ENCODE measurements at places on chromosomes 12 and 14. TPM values are rescaled to one million over a fixed set of nuclear protein-coding genes. Genes with fewer than 3 reads are reported as not detected.

The NFE2 gene
- total RNA-seq, result 5.7 TPM

The KRT82 gene
- total RNA-seq, result 15.8 TPM

The FUT8 gene
- total RNA-seq, result 39.6 TPM

DNA sequence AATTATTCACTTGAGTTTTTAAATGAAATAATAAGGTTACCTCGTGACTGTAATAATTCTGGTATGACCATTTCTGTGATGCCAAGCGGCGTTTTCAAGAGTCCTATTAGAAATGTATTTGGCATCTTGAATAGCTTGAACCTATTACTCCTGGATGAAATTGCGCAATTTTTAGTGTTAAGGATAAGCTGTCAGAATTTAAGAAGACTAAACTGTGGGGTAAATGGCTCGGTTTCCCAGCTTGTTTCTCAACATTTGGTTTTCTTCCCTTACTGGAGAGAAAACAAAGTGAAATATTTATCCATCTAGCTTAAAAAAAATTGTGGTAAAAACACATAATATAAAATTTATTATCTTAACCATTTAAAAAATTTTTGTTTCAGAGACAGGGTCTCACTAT, 26.8 kb downstream of the PCNX1 start:
- no peak for DNase-seq

The CACNB3 gene
- total RNA-seq, result 10.8 TPM

The ZNF705A gene
- total RNA-seq, result not detected

GRCh38 chr12:92828565-92828964, 100.5 kb downstream of the EEA1 start:
- DNase-seq, result no peak

The DDX47 gene
- total RNA-seq, result 63.4 TPM

The DPPA3 gene
- total RNA-seq, result not detected

The KRT72 gene
- total RNA-seq, result 12.0 TPM

DNA sequence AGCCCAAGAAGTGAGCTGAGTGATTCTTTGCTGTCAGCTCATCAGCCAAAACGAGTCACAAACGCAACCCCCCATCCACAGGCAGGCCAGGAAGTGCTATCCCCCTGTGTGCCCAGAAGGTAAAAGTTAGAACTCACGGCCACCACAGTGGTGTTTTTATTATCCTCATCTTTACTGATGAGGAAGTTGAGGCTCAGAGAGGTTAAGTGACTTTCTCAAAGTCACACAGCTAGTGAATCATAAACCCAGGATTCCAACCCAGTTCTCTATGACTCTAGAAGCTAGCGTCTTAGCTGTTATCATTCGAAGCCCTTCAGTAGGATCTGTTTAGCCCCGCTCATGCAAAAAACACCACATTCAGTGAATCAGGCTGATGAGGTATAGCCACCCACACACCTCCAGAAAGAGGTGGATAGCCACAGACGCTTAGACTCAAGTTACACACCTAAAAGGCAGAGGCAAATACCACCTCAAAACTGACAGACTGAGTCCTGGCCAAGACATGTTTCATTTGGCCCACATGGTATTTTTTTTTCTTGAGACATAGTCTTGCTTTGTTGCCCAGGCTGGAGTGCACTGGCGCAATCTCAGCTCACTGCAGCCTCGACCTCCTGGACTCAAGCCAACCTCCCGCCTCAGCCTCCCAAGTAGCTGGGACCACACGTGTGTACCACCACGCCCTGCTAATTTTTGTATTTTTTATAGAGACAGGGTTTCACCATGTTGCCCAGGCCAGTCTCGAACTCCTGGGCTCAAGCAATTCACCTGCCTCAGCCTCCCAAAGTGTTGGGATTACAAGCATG, 100.7 kb downstream of the SCARB1 start:
- no peak for DNase-seq

DNA sequence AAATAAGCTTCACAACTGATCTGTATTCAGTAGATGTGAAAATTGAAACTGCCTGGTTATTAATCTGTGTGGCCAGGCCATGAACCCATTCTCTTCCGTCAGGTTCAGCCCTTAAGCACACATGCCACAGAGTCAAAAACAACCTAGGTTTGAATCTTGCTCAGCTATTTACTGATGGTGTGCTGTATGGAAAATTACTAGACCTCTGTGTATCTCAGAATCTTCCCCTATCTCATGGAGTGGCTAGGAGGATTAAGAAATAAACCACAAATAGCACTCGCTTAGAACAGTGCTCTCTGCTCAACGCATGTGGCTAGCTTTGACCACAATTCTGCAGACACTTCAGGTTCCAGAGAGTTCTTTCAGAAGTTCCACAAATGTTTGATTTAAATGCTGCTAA, 240.7 kb upstream of the PLEKHG7 start:
- DNase-seq, result no peak

GRCh38 chr14:72883961-72884360, 9.9 kb downstream of the DPF3 start:
- DNase-seq, result no peak

The WNT1 gene
- not detected for total RNA-seq

DNA sequence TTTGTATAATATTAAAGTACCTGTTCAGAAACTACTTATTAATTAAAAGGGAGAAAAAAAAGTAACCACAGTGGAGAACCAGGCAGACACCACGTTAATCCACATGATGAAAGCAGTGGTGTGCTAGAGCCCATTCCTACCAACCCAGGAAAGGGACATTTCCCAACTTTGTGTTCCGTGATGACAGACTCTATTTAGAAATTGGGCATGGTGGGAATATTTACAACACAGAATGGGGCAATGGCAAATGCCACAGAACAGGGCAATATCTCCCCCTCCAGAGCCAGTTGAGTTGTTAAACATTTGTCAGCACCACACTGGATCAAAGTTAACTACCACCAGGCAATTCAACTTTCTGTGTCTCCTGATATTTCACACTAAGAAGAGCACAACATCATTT, 1.2 kb upstream of the HIGD1C start:
- no peak for DNase-seq

The PLEKHD1 gene
- total RNA-seq, result 0.20 TPM

The HOXC13 gene
- total RNA-seq, result 5.8 TPM

The OVCH1 gene
- 0.30 TPM for total RNA-seq

The USP44 gene
- 0.99 TPM for total RNA-seq

GRCh38 chr14:95402176-95402575, 82.5 kb upstream of the CLMN start:
- DNase-seq, result peak; percentile 35

DNA sequence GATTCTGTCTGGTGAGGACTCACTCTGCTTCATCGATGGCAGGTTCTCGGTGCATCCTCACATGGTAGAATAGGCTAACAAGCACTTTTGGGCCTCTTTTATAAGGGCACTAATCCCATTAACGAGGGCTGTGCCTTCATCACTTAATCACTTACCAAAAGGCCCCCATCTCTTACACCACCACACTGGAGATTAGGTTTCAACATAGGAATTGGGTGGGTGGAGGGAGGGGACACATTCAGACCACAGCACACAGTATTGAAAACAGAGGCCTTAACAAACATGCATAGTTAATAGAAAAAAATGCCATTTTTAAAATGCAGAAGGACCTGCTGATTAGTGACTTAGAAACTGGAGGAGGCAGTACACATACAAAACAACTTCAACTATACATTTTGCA, 61.6 kb downstream of the SPPL3 start:
- DNase-seq, result no peak

The TUNAR gene
- not detected for total RNA-seq

The ABHD12B gene
- 2.9 TPM for total RNA-seq

DNA sequence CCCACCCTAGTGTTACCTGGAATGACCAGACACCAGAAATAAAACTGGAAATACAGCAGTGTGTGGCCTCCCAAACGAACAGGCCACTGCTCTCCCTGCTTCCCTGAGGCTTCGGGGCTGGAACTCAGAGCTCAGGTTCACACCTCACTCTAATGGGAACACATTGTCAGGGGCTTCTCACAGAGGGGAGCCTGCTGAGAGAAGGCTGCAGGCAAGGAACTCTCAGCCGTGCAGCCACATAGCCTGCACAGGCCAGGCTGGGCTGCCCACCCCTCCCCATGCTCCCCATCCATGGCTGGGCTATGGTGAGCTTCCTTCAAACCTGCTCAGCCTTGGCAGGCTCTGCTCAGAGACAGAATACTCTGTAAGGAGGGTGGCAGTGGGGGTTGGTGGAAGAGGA, 302.5 kb downstream of the EMP1 start:
- no peak for DNase-seq

The SLC25A47 gene
- total RNA-seq, result not detected

DNA sequence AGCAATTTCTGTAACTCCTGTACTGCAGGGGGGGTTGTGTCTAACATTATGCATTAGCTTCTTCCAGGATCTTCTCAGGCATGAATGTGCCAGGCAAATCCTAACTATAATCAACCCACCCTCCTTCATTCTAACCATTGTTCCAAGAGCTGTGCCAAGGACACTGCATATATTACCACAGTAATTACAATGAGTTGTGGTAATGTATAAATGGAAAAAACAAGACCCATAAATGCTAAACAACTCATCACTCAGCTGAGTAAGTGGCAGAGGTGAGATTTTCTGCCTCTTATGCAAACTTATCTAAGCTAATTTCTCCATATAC, 80.6 kb downstream of the PRKD1 start:
- DNase-seq, result no peak

The SERPINA9 gene
- 3.3 TPM for total RNA-seq

DNA sequence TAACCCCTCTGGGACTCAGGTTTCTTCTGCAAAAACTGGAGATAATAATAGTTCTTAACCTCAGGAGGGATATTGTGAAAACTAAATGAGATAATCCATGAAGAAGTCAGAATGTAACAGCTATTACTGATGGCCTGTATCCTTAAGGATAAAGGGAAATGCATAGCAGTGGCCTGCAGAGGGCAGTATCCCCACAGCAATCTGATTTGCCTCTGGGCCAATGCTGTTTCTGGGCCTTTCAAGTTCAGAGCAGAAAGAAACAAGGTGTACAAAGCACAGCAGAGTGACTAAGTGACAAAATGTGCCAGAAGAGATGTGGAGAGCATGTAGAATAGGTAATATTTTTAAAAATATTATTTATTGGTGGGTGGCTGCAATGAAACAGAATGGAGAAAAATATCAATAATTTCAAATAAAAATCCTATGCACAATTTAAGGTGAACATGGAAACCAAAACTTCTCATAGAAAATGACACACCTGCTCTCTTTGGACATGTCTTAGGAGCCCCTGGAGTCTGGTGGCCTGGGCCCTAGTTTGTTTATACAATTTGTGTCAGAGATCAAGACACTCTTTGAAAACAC, 90.3 kb downstream of the C12orf75 start:
- peak; percentile 83 for DNase-seq

DNA sequence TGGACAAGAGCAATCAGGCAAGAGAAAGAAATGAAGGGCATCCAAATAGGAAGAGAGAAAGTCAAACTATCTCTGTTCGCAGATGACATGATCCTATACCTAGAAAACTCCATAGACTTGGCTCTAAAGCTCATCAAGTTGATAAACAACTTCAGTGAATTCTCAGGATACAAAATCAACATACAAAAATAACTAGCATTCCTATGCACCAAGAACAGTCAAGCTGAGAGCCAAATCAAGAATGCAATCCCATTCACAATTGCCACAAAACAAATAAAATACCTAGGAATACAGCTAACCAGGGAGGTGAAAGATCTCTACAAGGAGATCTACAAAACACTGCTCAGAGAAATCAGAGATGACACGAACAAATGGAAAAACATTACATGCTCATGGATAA, 417.5 kb upstream of the ATP2B1 start:
- DNase-seq, result no peak

- DNase-seq, result no peak
Observed at GRCh38 chr12:4825011-4825858, 84.5 kb upstream of the KCNA1 start.

The CACNA1C gene
- 4.3 TPM for total RNA-seq

DNA sequence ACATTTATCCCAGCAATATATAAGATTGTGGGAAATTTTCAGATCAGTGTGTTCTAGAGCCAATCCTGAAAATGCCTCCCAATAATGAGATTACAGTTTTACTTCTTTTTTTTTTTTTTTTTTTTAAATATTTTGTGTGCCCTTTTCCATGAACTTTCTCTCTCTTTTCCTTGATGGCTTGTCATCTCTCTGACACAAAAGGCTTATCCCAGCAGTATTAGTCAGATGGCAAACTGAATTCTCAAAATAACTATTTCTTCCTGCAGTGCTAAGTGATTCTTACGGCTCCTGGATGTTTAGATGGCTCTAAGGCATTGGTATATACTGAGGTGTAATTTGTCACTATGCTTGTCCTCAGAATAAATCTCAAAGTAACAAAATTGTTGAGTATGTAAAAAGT, 86.7 kb downstream of the LRP6 start:
- no peak for DNase-seq
